RWPE2 (cell line): ENCODE measurements at places on chromosomes 1 and 21.

DNA sequence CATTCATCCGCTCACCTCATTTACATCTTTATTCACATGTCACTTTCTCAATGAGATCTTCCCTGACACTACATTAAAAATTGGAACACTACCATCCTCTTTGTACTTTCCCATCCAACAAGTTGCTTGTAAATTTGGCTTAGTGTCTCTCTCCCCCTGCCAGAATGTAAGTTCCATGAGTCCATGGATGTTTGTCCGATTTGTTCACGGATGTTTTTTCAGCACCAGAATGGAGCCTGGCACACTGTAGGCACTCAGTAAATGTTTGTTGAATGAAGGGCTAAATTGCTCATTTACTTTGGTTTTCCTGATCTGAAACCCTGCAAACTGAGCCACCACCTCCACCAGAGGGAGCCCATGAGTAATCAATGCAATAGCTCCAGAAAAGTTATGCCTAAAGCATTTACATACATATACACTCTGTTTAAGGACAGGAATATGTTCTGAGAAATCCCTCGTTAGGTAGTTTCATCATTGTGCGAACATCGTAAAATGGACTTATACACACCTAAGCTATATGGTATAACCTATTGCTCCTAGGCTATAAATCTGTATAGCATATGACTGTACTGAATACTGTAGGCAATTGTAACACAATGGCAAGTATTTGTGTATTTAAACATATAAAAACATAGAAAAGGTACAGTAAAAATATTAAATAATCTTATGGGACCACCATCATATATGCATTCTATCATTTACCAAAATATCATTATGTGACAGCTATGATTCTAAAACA lies 2.8 kb upstream of the EYA3 start:
- no peak for DNase-seq

DNA sequence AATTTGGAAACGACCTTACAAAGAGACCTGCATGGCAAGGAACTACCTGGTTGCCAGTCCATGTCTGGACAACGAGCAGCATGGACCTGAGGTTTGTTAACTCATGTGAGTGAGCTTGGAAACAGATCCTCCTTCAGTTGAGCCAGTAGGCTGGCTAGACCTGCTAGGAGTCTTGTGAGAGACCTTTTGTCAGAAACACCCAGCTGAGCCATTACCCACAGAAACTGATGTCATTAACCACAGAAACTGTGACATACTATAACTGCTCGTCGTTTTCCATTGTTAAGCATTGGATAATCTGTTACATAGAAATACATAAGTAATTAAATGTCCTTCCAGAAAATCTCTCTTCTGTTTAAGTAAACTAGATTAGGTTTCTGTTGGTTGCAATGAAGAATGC lies 211.1 kb upstream of the C21orf91 start:
- DNase-seq: no peak

- DNase-seq: no peak
Measured at GRCh38 chr1:54559771-54560231, 11.8 kb downstream of the ACOT11 start.

DNA sequence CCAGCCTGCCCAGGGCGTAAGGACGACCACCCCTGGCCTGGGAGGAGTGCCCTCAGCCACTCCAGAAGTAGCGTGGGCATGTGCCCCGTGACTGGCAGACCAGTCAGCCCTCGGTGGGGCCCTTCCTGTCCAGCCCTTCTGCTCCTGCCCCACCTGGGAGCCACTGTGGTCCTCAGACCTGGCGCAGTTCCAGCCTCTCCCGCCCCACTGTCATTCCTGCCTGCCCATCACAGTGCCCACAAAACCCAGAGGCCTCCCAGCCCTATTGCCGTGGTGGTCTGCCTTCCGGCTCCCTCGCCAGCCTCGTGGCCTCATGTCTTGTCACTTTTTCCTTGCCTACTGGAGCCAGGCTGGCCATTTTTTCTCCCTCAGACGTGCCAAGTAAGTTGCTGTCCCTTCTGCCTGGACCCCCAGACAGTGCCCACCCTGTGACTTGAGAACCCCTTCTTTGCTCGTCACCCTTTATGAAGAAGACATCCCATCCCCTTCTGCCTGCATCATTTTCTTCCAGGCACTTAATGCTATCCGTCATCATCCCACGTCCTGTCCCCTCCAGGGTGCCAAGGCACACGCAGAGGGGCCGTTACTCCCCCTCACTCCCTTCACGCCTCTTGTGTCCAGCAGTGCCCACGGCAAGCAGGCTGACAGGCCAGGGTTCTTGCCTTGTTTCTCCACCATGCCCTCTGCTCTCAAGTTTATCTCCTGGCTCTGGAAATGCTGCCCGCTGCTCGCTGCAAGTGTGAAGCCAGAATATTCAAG lies 122.6 kb downstream of the CAMTA1 start:
- no peak for DNase-seq

- DNase-seq: no peak
Measured at GRCh38 chr1:211480941-211481545, 10.9 kb downstream of the RD3 start.

DNA sequence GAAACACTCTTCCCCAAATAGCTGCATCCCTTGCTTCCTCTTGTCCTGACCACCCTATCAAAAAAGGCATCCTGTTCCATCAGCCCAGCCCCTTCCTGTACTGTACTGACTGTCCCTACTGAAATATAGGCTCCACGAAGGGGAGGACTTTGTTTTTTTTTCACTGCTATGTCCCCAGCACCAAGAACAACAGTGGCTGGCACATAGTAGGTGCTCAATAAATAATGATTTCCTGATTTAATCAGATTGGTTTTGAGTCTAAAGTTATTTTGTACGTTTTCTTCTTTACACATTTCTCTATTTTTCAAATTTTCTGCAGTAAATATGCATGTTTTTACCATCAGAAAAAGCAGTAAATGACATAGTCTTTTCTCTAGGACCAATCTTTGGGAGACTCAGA lies 73.9 kb downstream of the CD58 start:
- DNase-seq: no peak

GRCh38 chr1:189409774-189410173 lies 1067.9 kb downstream of the BRINP3 start:
- DNase-seq: no peak

- DNase-seq: peak; percentile 11
Measured at GRCh38 chr1:47687631-47688460, 250.0 kb downstream of the FOXD2 start.

- no peak for DNase-seq
Measured at GRCh38 chr21:45472445-45473365, 67.7 kb downstream of the COL18A1 start.
